T47D (cell line): ENCODE measurements at places on chromosomes 3 and 15.

- DNase-seq, result no peak
Measured at GRCh38 chr3:108287146-108287545, 9.2 kb upstream of the HHLA2 start.

DNA sequence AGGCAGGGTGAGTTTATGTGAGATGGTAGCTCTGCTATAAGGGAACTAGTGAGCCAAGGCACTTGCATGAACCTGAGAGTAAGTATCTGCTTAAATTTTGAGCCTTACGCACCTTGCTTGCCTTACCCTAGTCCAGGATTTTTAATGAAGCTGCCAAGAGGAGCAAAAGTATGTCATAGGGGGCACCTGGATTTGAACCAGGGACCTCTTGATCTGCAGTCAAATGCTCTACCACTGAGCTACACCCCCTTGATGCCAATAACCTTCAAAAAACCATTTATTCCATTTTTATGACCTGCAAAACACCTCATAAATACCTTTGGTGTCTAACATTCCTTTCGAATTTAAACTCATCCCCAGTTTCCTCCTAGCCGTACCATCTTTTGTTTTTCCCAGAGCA lies 88.3 kb upstream of the ACP3 start:
- DNase-seq, result no peak

- no peak for DNase-seq
Measured at GRCh38 chr3:48432411-48433371, 2.8 kb upstream of the PLXNB1 start.

GRCh38 chr15:70835841-70836240 lies 18.1 kb downstream of the LARP6 start:
- DNase-seq, result no peak

- no peak for DNase-seq
Measured at GRCh38 chr3:48633743-48634142, 1.5 kb downstream of the SLC26A6 start.
